Activated CD4-positive, alpha-beta T cell treated with anti-CD3 and anti-CD28 coated beads, Interleukin-2, Interleukin-4, amounts not matched to agents 100 ng/mL and 50 ng/mL, durations not matched to agents 16 hours and 8 hours (primary cell): ENCODE measurements at places on chromosomes 11 and 22.

- DNase-seq: no peak
Observed at GRCh38 chr22:19196841-19197612, 18.5 kb upstream of the SLC25A1 start.

GRCh38 chr11:12185914-12186313 lies 75.5 kb downstream of the MICAL2 start:
- no peak for DNase-seq

GRCh38 chr11:9977554-9977953 lies 313.7 kb downstream of the SWAP70 start:
- no peak for DNase-seq

DNA sequence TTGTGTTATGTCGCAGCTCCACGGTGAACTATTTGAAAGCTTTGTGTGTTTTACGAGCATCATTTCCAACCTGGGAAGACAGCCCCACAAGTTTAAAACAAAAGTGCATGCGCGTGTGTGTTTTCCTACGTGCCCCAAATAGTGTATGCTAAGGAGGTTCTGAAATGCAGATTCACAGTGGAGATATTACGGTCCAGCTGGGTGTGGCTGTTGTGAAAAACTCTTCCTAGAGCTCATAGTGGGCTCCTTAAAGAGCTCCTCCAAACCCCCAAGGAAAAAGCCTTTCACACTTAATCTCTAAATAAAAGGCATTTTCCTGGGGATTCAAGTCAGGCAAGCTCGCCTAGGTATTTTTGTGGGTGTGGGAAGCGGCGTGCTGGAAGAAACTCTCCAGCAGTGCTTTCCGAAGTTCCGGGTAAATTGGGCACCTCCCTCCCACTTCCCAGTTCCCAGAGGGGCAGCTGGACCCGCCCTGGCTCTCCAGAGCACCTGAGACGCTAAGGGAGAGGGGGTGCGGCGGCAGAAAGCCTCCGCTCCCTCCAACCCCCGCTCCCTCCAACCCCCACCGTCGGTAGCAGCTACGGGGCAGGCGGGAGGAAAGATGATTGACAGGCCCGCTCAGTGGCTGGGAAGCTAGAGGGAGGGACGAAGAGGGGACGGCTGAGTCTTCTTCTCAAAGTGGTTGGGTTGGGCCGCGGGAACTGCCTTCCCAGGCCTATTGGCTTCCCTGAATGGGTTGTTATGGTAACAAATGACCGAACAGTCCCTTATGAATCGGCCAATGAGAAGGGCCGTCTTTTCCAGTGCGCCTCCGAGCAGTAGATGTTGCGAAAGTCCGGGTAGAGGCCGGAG lies 561 bp upstream of the PCF11 start:
- DNase-seq: peak; percentile 99

DNA sequence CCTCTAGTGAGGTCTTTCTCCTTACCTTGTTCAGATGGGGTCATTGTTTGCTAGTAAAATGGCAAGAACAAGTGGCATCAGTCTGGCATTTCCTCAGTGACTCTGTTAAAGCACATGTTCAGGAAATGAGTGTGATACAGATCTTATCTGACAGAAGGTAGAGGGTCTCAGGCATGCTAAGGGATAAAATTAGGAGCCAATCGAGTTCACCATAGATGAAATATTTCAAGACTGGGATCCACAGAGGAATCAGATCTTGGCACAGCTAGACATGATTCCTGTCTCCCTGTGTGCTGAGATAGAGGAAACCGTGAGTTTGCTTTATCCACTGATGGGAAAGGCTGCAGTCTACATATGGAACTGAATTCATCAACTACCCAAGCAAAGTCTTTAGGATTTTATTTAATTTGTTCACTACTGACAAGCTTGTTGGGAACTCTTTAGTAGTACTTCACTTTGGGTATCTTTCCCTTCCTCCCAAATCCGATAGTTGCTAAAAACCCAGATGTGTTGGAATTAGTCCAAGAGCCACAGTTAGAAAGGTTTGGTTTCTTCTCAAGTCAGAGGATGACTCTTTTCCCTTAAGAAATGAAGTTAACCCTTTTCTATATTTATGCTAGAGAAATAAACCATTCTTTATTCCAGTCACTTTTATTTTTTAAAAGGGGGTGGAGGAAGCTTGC lies 18.4 kb downstream of the FAM118B start:
- no peak for DNase-seq
